Activated CD8-positive, alpha-beta T cell treated with anti-CD3 and anti-CD28 coated beads, Interleukin-2, amount 10 ng/mL, durations not matched to agents 7 days and 5 days (primary cell): ENCODE measurements at places on chromosomes 12 and 14. TPM values are rescaled to one million over a fixed set of nuclear protein-coding genes. Genes with fewer than 3 reads are reported as not detected.

GRCh38 chr12:12837025-12837812, 24.1 kb downstream of the DDX47 start:
- peaks cover 20% of the 10 kb centered on the region for H3K36me3 ChIP-seq
- no peak overlapping the region for H3K4me3 ChIP-seq
- no peaks in the 10 kb centered on the region for H3K27me3 ChIP-seq
- peak; percentile 52 for DNase-seq

DNA sequence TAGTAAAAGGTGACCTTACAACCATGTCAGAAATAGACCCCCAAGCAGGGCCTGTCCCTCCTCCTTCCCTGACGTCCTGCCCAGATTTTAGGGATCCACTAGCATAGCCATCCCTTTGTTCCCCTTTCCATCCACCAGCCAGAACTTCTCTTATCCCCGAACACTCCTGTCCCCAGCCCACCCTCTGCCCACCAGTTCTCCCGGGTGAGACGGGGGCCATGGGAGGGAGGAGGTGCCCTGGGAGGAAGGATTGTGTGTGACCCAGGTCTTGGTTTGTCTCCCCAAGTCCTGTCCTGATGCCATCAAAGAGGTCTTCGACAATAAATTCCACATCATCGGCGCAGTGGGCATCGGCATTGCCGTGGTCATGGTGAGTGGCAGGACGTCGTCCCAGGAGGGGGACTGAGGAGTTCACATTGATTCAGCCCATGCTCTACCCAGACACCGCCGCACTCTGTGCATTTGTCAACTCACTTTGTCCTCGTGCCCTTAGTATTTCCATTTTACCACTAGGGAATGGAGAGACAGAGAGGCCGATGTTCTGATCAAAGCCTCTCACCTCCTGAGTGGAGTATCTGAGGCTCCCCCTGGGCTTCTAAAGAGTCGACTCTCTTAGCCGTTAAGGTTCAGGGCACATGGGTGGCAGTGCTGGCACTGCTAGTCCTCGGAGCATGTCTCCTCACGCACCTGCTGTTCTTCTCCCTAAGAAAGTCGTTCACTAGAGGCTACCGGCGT, 35.9 kb downstream of the CD9 start:
- no peak overlapping the region for H3K4me3 ChIP-seq
- no peaks in the 10 kb centered on the region for H3K27me3 ChIP-seq
- H3K27ac ChIP-seq = no peak overlapping the region

- peak; percentile 76 for DNase-seq
- peaks cover 52% of the 10 kb centered on the region for H3K36me3 ChIP-seq
- peak within 1 kb of the TSS; percentile 96 for H3K27ac ChIP-seq
- H3K4me1 ChIP-seq = peaks cover 60% of the 10 kb centered on the region
These were observed at the start of gene GPR65 for GRCh38 chr14:88005050-88005481. TSS of gene GPR65 (plus strand) at chr14:88005135. CDS start at chr14:88010848, 5,713 bp downstream.

DNA sequence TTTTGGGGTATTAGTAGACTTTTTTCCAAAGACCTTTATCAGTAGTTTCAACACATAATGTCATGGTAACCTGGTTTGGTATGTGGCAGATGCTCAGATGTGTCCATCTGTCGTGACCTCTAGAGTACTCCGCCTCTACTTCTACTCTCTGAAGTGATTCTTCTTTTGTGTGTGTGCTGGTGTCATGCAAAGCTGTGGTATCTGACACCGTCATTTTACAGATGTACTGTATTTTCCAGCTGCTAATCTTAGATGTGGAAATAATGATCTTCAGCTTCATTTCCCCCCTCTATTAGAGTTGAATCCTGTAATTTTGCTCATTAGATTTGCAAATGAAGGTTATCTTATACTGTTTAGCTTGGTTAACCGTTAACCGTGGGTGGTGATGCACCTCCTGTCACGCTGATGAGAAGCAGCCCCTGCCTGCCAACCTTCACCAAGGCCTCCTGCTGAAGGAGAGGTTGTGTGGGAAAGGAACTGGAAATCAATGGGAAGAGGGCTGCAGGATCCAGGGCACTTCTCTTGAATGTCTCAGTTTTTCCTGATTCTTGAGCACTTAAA, 222.4 kb upstream of the AMIGO2 start:
- peak overlapping the region; percentile 75 for H3K27ac ChIP-seq
- peaks cover 60% of the 10 kb centered on the region for H3K4me1 ChIP-seq
- H3K36me3 ChIP-seq = peaks cover 36% of the 10 kb centered on the region
- no peaks in the 10 kb centered on the region for H3K27me3 ChIP-seq

- H3K36me3 ChIP-seq = peaks cover 67% of the 10 kb centered on the region
- no peak for DNase-seq
- peaks cover 83% of the 10 kb centered on the region for H3K4me1 ChIP-seq
These were observed 6.6 kb downstream of the CHST11 start for GRCh38 chr12:104463368-104463767.

DNA sequence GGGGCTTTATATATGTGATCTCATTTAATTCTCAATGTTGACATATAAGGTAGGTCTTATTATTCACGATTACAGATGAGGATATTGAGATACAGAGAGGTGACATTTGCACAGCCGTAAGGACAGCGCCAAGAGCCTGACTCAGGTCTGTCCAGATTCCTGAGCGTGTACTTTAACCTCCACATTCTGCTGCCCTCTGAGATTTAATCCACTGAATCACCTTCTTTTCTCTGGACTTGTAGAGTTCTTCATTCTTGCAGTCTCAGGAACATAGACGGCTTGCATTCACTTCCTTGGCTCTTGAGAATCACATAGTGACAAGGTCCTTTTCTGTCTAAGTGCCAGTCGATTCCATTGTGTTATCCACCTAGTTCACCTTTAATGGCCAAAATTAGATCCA, 141.0 kb upstream of the ARHGAP5 start:
- H3K4me3 ChIP-seq = no peak overlapping the region
- no peaks in the 10 kb centered on the region for H3K27me3 ChIP-seq
- peaks cover 9% of the 10 kb centered on the region for H3K4me1 ChIP-seq
- DNase-seq = no peak
- no peaks in the 10 kb centered on the region for H3K36me3 ChIP-seq
- H3K27ac ChIP-seq = no peak overlapping the region

MANSC1 gene
- 0.13 TPM for total RNA-seq
